ENCODE measurements at places on chromosomes 2 and 18.

DNA sequence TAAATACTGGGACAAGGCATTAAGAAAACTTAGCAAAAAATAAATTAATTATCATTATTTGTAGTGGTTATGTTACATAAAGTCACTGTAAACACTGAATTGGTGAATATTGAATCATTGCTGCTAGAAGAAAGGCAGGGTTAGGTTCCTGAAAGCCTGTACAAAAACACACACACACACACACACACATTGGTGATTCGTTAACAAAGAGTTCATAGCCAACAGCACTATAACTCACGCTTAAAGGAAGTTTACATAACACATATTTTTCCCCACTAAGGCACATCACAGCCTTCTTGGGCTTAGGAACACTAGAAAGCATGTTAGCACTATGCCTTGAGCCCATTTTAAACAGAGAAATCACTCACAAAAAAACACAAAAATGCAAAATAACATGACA, 690.0 kb upstream of the PIK3C3 start:
- DNase-seq, result no peak

DNA sequence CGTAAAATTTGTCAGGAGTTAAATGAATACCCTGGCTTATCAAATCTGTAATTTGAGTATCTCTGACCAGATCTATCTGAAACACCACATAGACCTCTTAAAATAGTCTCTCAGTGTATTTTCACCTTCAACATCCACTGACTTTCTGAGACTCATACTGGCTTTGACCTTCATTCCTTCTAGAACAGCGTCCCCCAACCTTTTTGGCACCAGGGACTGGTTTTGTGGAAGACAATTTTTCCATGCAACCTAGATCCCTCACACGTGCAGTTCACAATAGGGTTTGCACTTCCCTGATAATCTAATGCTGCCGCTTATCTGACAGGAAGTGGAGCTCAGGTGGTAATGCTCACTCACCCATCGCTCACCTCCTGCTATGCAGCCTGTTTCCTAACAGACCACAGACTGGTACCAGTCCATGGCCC, 3.2 kb downstream of the NBAS start:
- DNase-seq, result no peak

DNA sequence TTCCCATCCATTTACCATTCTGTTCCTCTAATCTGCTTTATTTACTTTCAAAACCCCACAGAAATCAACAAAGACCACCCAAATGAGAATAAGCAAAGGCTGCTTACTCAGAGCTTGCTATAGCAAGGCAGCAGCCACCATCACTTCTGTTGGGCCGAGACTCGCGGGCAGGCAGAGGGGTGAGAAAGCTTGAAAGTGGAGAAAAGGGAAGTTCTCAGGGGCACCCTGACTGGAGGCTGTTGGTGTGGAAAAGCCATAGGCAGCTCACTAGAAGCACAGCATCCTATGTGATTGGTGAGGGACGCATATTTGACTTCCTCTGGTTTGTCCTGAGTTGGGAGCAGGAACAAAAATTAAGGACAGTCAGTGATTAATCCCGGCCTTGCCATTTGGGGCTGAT, 269.7 kb upstream of the THSD7B start:
- DNase-seq, result no peak

GRCh38 chr2:172261292-172261691, 158.6 kb upstream of the DLX2 start:
- DNase-seq, result no peak

GRCh38 chr18:28152354-28152753, 24.6 kb downstream of the CDH2 start:
- DNase-seq, result no peak

DNA sequence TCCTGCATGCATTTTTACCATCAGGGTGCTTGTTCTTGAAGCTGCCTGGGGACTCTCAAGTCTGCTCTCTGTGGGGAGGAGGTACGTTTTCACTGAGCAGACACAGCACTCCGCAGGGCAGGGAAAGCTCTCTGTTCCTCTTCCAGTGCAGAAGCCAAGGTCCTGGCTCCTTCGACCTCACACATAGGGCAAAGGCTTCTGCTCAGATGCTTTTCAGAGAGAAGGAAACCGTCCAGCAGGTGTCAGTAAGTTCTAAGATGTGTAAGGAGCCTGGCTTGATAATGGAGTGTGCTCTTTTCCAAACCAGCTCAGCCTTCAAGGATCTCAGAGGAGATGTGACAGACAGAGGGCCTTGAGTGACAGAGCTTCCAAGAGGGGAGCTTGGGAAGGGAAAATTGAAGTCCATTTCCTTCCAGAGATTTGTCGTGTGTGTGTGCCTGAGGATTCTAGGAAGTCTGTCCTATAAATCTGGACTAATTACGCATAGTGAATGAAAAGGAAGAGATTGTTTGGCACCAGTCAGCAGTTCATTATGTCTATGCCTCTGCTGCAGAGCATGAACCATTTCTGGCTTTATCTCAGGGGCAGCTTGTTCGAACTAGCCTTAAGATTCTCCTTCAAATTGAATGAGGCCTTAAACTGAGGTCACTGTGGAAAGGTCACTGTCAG, 67.3 kb upstream of the UPP2 start:
- DNase-seq, result peak; percentile 77

- no peak for DNase-seq
Measured at GRCh38 chr2:195490319-195490718, 166.7 kb upstream of the SLC39A10 start.

GRCh38 chr2:38259311-38259710, 117.8 kb downstream of the ATL2 start:
- no peak for DNase-seq

DNA sequence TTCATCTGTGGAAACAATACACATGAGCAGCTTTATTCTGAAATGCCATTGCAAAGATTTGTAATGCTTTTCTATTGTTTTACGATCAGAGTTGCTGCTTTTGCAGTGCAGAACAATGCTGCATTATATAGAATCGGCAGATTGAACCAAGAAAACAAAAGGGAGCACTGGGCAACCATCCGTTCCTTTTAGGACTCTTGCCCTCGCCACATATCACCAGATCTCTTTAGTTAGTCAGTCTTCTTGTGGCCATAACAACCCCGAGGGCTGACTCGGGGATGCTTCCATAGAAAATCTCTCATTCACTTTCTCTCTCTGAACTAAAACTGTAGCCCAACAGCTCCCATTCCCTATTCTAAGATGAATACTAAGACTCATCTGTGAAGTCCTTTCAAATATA, 340.4 kb downstream of the NRXN1 start:
- DNase-seq, result no peak

DNA sequence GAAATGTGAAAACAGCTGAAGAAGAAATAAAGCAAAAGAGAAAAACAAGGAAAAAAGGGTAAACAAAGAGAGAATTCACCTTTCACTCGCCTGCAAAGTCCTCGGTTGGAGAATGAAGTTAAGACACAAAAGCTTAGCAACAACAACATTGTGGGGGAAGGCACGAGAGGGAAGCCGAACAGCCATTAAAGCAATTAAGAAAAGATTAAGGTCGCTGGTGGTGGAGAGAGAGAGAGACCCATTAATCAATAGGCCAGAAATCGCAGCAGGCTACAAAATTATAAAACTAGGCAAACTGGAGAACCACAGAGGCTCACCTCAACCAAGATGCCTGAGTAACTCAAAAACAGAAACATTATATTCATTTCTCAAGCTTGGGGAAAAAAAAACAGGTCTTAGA, 120.0 kb upstream of the SIX3 start:
- DNase-seq, result no peak

DNA sequence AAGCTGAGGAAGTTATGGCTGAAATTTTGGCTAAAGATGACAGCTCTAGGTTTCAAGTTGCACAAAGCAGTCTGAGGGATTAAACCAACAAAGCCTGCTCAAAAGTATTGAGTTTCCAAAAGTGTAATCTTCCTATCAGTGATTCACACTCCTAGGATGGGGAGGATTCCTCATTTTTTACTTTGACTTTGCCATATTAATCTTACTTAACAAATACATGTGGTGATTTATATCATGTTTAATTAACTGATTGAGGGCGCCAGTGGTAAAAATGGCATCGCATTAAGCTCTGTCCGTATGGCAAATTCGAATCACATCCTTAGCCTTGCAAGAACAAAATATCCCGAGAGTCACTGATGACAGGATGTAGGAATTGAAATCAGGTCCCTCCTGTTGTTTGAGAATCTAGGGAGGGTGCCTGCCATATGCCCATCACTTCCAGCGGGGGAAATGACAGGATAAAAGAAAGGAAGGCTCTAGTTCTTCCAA, 78.1 kb upstream of the ETAA1 start:
- DNase-seq, result no peak

DNA sequence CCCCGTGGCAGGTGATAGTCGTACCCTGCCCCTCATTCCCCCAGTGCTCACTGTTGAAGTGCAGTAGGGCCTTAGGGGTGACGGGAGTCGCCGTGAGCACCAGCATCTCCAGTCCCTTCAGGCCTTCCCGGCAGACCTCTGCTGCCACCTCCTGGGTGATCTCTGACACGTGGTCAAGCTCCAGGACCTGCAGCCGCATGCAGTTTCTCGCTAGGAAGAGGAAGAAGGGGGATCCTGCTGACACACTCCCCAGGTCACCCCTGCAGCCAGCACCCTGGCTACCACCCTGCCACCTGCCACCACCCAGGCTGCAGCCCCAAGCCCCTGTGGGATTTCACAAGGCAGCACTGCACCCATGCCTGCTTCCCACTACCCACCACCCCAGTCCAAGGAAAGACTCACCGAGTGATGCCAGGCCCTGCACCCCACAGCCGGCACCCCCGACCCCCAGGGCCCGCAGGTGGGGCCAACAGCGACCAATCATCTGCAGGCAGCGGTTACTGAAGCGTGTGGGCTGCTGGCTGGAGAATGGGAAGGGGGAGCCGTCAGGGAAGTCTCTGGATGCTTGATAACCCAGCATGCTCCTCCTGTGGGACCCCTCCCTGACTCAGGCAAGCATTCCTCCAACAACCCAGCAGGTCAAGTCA, 23.8 kb downstream of the FBXO41 start:
- no peak for DNase-seq

GRCh38 chr2:20443276-20443920, 3.5 kb upstream of the RHOB start:
- DNase-seq, result peak; percentile 33

- no peak for DNase-seq
Measured at GRCh38 chr18:28372186-28372585, 195.3 kb upstream of the CDH2 start.

DNA sequence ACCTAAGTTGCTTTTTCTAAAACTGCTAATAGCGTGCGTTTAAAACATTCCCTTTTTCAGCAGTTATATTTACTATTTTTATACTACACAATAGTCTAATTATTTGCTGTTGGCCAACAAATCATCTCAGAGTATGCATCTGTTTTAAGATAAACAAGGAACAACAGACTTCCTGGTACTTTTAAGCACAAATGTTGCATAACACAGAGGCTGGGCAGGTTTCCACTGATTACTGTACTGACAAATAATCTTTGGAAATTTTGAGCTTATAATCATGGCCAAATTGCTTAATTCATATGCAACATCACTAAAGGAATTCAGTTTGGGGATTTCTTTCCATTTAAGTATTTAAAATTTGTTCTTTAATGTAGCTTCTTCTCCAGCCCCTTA, 737.4 kb upstream of the SALL3 start:
- no peak for DNase-seq

- no peak for DNase-seq
Measured at GRCh38 chr2:205073433-205074020, 528.3 kb downstream of the PARD3B start.

- DNase-seq, result peak; percentile 32
Measured at GRCh38 chr2:27715318-27716210, 51.9 kb downstream of the SLC4A1AP start.

- DNase-seq, result no peak
Measured at GRCh38 chr18:1846640-1847039, 724.7 kb downstream of the METTL4 start.

DNA sequence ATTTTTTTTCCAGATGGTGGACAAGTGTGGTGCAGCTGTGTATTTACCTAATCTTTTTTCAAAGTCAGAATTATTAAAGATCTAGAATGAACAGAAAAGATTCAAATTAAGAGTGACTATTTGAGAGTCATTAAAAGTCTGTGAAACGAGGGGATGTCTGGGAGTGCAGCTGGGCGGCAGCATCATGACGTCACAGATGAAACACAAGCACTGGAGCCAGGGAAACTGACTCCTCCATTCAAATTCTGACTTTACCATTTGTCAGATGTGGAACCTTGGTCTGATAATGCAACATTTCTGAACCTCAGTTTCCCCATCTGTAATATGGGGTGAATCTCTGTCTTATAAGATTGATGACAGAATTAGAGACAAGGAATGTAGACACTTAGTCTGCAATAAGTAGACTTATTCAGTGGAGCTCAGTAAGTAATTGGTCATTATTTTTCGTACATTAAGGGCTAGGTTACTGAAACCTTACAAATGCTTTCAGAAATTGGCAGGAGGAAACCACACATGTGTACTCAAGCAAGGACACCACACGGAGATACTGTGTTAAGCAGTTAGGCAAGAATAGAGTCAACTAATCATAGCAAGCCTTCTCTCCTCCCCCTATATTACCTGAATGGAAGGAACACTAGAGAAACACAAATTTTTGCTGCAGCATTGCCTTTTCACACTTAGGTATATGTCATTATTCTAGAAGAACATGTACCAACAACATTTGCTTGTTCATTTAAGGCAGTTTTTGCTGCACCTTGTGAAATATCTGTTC, 27.8 kb upstream of the CXXC1 start:
- no peak for DNase-seq

DNA sequence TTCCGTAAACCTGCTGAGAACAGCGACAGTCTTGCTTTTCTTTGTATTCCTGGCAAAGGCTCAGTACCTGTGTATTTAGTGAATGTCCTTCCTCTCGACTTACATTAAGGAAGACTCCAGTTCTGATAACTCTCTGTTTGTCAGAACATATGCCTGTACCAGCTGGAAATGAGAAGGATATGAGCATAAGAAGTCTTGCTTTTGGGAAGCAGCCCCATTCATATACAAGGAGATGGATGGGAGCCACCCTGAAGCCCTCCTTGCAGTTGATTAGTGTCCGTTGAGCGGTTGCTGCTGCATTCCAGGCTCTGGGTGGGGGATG, 59.8 kb downstream of the SH3BP4 start:
- no peak for DNase-seq

GRCh38 chr2:72147303-72147971, at the start of gene CYP26B1:
Gene CYP26B1, minus strand, starts transcription at chr2:72147862. Its CDS starts 28 bp downstream, at chr2:72147834.
- peak; percentile 35 for DNase-seq

All from DMS79 treated with DMSO at 0.1 percent for 48 hours (cell line).